GM23248 (cell line): ENCODE measurements at places on chromosomes 11 and 22.

- no peak for DNase-seq
Observed at GRCh38 chr11:69087811-69088210, 39.1 kb downstream of the TPCN2 start.

GRCh38 chr11:100297516-100297915 is 389.6 kb upstream of the ARHGAP42 start:
- DNase-seq = no peak

- peak; percentile 97 for DNase-seq
Observed at GRCh38 chr22:42933485-42934091, 76.5 kb upstream of the ARFGAP3 start.

- DNase-seq = no peak
Observed at GRCh38 chr11:17747131-17747955, 12.8 kb downstream of the KCNC1 start.

DNA sequence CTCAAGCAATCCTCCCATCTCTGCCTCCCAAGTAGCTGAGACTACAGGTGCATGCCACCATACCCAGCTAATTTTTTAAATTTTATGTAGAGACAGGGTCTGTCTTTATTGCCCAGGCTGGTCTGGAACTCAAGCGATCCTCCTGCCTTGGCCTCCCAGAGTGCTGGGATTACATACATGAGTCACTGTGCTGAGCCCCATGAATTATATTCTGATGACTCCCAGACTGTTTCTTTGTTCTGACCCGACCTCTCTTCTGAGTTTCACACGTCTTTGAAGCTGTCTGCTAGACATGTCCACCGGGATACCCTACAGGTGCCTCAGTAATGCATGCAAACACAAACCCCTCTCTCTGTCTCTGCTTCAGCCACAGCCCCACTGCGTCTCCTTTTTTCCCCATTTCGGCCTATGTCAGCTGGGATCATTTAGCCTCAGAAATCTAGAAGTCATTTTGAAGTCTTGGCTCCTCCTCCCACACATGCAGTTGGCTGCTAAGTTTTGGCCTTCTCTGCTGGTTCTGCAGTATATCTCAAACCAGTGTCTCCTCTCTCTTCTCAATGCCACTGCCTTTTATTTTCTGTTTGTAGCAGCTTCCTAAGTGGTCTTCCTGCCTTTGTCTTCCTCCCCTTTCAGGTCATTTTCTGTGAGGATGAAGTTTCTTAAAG is 4.8 kb downstream of the VPS26B start:
- DNase-seq = peak; percentile 62

- peak; percentile 95 for DNase-seq
Observed at GRCh38 chr11:19079643-19080440, 19.3 kb upstream of the MRGPRX2 start.

- DNase-seq = peak; percentile 50
Observed at GRCh38 chr11:76030968-76031590, 175.2 kb downstream of the WNT11 start.

DNA sequence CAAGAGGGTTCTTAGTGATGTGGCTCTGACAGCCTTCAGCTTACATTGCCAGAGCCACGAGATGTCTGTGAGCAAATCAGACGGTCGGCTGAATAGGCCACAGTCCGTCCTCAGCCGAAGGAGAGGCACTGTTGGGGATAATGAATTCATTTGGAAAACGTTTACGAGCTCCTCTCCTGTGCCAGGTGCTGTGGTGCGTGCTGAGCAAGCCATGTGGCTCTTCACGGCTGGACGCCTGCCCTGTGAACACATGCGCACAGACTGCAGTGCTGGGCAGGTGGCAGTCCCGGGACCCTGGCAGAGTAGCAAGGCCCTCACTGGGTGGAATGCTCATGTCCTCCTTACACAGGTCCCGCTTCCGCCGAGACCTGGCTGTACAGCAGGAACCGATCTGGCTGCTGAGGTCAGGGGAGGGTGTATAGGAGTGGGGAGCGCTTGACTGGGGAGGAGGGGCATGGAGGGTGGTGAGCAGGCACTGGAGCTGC is 6.8 kb downstream of the TBC1D22A start:
- no peak for DNase-seq

DNA sequence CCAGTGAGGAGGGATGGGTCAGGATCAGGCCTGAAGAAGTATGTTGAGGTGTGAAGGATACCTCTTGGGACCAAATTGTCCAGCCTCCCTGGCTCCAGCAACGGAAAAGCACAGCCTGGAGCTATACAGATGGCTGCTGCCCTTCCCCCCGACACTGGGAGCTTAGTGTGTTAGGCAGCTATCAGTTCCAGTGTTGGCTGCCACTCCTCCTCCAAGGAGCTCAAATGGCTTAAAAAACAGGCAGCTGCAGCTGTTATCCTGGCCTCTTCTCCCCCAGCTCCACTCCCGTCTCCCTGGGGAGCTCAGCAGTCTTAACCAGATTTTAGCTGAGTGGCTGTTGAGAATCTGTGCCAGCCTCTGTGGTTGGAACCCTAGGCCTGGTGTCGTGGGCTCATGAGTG is 225.0 kb downstream of the JRKL start:
- DNase-seq = no peak

DNA sequence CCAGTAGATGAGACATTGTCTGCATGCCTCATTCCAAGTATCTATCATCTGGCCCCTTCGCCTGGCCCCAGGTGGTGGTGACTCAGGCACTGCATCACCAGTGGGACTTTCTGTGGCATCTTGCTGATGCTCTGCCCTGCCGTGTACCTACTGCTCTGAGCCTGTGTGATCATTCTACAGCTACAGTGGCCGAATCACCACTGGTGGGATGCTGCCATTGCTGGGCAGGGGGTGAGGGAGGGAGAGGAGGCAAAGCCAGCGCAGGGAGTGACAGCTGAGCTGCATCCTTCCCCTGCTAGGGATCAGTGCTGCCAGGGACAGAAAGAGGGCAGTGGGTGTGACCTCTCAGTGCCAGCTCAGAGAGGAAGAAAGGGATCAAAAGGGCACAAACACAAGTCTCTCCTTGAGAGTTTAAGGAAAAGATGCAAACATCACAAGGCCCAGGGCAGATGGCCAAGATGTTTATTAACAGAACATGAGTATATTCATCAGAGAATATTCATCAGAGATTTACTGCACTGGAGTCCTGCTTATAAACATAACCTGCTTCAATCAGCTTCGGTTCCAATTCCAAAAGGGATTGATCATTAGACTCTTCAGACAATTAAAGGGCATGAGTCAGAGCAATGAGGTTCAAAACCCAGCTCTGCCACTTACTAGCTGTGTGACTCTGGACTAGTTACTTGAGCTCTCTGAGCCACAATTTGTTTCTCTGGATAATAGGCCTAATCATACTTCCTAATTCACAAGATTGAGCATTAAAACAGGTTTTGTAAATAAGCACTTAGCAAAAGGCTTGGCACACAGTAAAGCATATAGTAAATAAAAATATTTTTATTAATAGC is 109.8 kb downstream of the NAT10 start:
- DNase-seq = peak; percentile 93

DNA sequence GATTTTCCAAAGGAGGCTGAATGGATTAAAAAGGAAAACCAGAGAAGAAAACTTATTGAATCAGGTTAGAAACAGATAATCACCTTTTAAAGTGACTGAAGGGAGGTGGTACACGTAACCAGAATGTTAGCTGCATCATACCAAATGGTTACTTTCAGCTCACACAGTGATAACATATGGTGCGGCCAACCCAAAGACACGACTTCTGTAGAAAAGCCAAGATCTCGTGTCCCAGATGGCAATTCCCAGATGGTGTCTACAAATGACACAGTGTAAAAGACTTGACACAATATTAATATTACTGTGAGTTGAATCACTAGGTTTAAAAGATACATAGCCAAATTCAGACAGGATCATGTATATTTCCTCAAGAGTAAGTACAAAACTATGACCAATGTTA is 5.2 kb downstream of the PPP2R1B start:
- DNase-seq = no peak

GRCh38 chr11:48001438-48002021 is 21.2 kb downstream of the PTPRJ start:
- DNase-seq = peak; percentile 73

GRCh38 chr11:1839924-1840779 is 1.4 kb downstream of the TNNI2 start:
- no peak for DNase-seq

- DNase-seq = peak; percentile 7
Observed at GRCh38 chr11:13596611-13597326, 71.7 kb upstream of the FAR1 start.

- no peak for DNase-seq
Observed at GRCh38 chr11:120025606-120026335, 112.1 kb downstream of the TRIM29 start.

GRCh38 chr11:111461460-111462235 is 50.5 kb downstream of the BTG4 start:
- DNase-seq = no peak

GRCh38 chr11:65886826-65887722 is 1.2 kb downstream of the FIBP start:
- peak; percentile 29 for DNase-seq

DNA sequence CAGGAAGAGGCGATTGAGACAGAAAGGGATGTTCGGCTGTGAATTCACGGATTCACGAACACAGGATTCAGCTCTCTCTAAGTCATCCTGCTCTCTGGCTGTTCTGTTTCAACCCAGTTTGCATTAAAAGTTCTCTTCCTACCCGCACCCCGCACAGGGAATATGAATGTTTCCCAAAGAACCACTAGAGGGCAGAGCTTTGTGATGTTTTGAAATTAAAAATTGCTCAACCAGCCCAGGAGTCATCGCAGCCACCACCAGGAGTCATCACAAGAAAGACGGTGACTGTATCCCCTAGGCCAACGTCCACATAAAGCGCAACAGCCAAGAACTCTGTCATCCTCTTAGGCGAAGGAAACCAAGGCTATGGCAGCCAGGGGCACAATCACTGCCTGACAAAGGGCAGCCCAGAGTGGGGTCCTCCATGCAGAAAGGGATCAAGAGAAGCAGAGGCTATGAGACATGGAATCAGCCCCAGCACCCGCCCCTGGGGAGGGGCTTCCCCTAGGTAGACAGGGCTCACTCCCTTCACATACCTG is 122.4 kb downstream of the WT1 start:
- peak; percentile 92 for DNase-seq

GRCh38 chr22:19611590-19611989 is 87.4 kb upstream of the CLDN5 start:
- no peak for DNase-seq

DNA sequence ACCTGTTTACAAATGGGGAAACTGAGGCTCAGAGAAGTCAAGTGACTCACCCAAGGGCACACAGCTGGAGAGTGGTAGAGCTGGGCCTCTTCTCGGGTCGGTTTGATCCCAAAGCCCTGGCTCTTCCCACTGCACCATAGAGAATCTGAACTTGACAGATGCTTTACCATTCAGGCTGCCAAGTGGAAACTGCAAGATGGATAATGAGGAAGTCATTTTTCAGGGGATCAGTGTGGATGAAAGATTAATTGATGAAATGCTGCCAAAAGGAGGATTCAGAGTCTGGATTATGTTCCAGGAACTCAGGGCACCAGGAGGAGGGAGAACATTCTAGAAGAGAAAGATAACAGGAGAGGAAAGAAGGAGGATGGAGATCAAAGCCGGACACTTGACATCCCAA is 185.9 kb upstream of the ZBED5 start:
- DNase-seq = no peak

DNA sequence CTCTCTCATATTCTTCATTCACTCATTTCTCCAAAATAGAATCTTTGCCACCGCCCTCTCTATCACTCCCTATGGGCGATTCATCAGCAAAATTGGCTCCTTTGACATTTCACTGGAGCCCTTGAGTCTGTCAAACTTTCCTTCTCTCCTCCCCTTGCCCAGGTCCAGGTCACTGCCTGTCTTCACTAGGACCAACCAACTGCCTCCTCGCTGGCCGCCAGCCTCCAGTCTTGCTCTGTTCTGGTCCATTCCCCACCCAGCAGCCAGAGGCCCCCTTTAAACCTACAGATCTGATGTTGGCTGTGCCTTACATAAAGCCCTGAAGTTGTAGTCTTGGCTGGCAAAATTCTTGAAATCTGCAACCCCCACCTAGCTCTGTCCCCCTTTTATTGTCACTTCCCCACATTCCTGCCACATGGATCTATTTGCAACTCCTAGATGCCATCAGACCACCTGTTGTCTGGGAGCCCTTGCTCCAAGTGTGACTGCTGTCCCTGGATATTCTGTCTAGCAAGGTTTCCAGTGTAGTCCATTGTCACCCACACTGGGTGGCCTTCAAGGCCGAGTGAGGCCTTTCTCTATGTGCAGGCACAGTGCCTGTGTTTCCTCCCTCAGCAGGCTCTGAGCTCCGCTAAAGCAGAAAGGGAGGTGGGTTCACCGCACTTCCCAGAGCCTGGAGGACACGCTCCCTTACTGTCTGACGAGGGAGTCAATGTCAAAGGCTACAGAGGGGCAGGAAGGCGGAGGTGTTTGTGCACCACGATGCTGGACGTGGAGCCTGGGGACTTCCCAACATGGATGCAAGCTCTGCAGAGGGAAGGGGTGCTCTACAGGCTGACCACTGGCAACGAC is 25.5 kb downstream of the MYEOV start:
- DNase-seq = peak; percentile 20

DNA sequence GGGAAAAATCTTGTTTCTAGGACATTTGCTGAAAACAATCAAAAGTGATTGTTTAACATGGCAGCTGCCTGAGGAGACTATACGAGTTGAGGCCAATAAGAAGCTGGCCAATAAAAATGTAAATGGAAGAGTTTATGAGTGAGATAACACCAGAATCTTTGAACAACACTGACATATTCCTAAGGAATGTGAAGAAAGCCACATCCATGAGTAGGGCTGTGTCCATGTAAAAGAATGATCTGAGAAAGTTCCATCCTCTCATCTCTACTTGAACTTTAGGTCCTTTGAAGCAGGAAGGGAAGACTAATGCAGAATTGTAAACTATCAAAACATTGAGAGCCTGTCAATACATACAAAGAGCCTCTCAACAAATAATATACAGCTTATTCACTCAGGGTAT is 6.9 kb upstream of the CHORDC1 start:
- peak; percentile 27 for DNase-seq

- DNase-seq = no peak
Observed at GRCh38 chr11:95247127-95247684, 16.2 kb upstream of the SESN3 start.

- no peak for DNase-seq
Observed at GRCh38 chr11:62737196-62737595, 8.9 kb downstream of the TTC9C start.

- DNase-seq = peak; percentile 81
Observed at GRCh38 chr11:34356576-34356912, 1.3 kb downstream of the ABTB2 start.

DNA sequence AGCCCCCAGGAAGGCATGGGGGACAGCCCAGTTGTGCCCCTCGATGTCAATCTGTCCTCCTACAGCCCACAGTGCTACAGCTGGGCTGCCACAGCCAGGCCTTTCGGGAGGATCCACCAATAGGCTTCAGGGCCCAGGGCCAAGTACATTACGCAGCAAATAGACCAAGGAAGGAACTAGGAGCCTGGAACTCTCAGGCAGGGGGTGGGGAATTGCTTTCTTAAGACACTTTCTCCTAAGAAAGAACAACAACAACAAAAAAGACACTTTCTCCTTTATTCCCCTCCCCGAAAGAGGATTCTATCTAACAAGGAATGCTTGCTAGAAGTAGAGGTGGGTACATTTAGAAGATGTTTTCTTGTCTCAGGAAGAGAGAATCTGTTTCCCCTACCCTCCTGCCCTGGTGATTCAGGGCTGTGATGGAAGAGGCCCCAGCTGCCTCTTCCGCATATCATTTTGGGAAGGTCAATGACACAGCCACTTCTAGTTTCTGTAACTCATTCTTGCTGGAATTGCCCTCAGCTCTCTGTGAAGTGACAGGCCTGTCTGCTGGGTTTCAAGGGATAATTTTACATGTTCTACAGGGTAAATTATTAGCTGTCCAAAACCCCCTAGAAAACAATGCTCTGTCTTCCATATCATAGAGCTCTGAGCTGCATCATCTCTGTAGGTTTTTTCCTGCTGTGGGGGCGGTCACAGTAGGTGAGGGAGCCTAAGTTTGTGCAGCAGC is 6.0 kb upstream of the MALAT1 start:
- peak; percentile 95 for DNase-seq
